ENCODE measurements at places on chromosomes 4 and X.

DNA sequence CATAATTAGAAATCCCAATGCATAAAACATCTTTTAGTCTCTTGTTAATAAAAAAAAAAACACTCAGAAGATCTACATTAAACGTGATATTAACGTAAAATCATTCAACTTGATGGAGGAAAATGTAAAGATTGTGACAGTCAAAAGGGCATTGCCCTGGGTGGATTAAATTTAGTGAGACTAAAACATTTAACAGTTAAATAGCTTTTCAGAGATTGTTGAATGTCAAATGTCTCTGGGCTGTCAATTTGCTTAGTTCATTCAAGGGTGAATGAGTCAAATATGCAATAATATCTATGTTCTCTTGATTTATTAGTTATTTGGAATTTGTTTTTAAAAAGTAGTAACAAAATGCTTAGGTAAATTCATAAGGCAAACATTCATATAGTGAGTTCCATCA, 836.6 kb upstream of the PCDH10 start:
- no peak for DNase-seq

DNA sequence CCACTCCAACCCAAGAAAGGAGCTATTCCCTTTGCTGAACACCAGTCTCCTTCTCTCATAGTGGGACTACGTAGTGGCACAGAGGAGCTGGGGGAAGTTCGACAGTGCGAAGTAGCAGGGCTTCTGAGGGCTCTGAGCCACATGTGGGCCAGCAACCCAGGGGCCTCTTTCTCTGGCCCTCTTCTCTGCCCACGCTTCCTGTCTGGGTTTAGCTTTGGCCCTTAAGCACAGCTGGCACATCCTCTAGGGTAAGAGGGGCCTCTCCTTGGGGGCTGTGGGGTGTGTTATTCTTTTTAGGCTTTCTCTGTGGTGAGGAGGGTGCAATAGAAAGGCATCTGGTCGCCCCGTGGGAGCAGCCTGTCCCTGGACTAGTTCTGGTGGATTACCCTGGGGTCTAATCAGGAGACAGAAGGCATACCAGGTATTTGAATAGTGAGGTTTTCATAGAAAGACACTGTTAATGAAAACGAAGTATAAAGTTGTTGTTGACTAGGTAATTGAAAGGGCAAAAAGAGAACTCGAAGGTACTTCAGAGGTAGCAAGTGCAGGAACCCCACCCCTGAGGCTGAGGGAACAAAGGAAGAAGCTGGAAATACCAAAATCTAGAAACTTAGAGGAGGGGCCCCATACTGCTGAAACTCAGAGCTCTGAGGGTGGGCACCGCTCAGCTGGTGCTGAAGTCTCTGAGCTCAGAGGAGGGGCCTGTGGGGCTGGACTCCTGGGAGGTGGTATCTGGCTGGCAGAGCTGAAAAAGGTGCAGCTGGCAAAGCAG, 151.9 kb upstream of the RPS6KA3 start:
- no peak for DNase-seq

- no peak for DNase-seq
Observed at GRCh38 chr4:140154572-140154891, 548 bp upstream of the MAML3 start.

DNA sequence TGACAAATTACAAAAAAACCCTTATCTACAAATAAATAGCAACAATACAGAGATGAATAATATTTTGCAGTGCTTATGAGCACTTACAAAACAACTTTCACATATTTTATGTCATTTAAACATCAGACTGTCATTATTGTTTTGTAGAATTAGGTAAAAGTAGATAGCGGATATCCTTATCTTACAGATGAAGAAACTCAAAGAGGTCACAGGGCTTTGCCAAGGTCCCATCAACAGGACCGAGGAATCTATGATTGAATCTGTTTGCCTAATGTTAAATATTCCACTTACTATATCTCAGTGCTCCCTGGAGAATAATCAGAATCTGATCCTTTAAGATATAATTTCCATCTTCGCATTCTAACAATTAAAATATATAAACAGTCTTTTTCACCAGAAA, 119.0 kb downstream of the GASK1B start:
- no peak for DNase-seq

DNA sequence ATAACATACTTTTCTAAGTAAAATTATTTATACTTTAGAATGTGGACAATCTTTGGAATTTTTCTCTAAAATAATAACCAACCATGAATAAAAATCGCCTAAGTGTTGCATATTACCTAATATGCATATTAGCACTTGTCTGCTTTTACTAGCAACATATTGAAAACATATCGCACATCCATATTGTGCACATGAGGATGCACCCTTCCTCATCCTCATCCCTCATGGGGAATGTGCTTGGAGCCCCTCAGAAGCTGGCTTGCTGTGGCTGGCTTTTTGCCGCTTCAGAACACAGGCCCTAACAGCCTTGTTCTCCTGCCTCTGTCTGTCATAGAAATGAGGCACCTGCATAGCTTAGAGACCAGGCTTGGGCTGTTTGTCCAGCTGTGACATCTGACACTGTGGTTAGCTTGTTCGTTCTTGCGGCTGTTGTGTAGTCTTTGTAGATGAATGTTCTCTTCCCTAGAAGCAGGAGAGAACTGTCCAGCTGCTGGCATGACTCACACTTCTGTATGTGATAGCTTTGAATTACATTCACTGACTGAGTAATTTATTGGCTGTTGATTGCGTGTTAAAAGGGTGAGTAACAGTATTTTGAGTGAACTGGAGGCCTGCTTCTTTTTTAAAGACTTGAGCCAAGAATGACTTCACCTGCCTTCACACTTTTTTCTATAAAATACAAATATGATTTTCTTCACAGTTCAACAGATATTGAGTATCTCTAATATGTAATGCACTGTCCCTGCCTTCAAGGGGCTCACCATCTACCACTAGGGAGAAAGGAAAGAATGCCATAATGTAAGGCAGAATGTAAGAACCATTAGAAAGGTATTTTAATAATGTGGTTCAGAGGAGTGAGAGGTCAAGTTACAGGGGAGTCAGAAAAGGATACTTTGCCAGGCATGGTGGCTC, 81.9 kb downstream of the HMGB2 start:
- peak; percentile 59 for DNase-seq

GRCh38 chr4:123976285-123976684, 579.7 kb downstream of the SPRY1 start:
- peak; percentile 12 for DNase-seq

DNA sequence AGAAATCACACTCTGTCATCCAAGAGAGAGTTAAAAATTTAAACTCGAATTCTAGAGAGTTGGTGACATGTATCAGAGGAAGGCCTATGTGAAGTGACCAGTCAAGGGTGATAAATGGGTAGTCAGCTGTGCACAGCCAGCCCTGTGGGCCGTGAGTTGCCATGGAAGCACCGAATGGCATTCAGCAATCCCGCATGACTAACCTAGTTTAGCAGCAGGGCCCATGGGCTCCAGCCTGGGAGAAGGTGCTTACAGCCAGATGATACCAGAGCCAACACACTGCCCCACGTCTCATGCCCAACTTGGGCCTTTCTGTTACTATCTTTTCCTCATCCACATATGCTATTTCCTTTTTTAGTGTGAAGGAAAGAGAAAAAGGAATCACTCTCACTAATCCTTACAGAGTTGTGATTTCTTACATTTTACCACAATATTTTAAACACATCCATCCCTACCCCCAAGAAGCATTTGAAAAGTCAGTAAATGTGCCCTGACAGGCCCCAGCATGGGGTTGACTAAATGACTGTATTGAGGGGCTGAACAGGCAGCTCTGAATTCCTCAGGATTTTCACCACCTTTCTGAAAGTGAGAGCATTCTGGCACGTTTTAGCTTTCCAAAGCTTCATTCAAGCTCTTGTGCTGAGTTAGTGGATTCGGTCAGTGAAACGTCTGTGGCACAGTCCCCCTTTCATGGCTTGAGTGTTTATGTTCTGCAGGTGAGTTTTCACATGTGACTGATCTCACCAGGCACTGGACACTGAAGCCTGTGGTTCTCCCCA, 104.2 kb downstream of the AFF1 start:
- no peak for DNase-seq

- DNase-seq = no peak
Observed at GRCh38 chrX:97399400-97399799, 515.7 kb downstream of the RPA4 start.

DNA sequence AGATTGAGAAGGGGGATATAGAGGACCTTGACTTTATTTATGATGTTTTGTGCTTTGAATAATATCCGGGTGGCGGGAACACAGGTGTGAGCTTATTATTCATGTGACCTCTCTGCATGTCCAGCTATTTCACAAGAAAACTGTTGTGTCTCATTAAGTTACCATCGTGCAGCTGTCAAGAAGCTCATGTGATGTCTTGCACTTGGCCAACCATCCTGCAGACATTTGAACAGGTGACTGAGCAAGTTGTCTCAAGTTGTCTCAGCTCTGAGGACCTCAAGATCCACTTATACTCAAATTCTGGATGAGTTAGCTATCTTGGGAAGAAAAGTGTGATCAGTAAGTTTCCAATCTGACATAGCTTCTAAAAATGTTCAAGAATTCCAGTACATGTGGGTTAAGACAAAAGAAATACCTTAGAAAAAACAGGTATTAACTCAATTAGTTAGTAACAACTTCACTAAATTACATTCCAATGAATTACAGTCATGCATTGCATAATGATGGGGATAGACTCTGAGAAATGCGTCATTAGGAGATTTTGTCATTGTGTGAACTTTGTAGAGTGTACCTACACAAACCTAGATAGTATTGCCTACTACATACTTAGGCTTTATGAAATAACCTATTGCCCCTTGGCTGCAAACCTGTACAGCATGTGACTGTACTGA, 462.2 kb downstream of the INPP4B start:
- DNase-seq = no peak

DNA sequence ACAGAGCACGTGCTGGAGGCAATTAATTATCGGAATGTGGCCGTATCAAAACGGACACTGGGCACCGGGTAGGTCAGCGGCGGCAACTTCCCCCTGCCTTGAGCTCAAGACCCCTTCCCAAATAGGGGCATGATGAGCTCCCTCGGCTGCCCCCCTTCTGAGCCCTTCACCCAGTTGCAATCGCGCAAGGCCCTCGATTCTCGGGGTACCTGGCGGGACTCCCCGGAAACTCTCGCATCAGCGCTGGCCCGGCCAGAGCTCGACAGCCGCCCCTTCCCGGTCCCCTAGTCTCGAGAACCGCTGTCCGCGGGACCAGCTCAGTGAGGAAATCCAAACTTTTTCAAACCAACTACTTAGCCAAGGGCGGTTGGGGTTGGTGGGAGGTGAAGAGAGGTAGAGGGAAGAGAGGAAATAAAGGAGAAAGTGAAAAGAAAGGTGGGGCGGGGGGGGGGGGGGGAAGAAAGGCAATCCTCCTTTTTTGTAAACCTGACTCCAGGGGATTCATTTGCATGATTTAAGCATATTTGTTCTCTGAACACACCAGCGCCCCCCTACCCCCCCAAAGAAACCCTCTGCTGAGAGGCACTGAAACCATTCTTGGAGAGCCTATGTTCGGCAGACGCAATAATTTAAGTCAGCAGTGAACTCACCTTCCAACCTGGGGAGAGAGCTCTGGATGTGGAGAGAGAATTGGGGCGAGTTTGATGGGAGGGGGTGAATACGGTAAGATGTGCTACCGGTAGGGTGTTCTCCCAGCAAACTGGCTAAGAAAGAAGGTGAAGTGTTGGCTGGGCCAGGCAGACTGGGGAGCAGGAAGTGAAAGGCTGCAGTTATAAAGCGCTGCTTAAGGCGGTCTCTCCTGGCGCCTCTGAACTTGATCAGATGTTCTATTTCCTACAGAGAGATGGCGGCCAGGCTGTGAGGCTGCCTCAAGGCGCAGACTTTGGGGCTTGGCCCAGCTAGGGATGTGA, 2.0 kb upstream of the ZIC3 start:
- no peak for DNase-seq

GRCh38 chr4:186598686-186599085, 43.3 kb upstream of the MTNR1A start:
- DNase-seq = no peak

GRCh38 chr4:57084360-57084759, 25.8 kb downstream of the IGFBP7 start:
- DNase-seq = no peak

GRCh38 chrX:18534949-18535348, 109.5 kb downstream of the CDKL5 start:
- no peak for DNase-seq

GRCh38 chr4:178185517-178185916, 743.3 kb upstream of the AGA start:
- DNase-seq = no peak

- no peak for DNase-seq
Observed at GRCh38 chrX:42096265-42096920, 173.0 kb upstream of the CASK start.

DNA sequence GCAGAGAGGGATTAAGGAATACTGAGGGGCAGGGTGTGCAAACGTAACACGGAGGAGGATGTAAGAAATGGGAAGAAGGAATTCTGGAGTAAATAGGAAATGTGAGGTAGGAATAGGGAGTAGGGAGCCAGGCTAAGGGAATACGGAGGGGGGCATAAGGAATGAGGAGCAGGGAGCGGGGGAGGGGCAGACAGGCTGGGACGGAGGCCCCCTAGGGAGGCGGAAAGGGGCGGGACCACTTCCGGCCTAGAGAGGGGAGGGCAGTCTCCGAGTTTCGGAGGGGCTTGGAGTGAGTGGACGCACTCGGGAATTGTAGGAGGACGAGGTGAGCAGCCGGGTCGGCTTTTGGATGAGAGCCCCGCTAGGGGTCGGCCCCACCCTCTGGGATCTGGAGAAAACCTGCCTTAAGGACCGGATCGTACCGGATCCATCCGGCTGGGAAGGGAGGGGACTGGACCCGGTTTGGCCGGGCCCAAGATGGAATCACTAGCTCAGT, 612 bp downstream of the MAGED2 start:
- DNase-seq = peak; percentile 31
